HFFc6 (cell line): ENCODE measurements at places on chromosomes 4 and X. TPM values are rescaled to one million over a fixed set of nuclear protein-coding genes. Genes with fewer than 3 reads are reported as not detected.

- no peak for DNase-seq
Measured at GRCh38 chrX:13013363-13014110, 30.9 kb downstream of the FAM9C start.

DNA sequence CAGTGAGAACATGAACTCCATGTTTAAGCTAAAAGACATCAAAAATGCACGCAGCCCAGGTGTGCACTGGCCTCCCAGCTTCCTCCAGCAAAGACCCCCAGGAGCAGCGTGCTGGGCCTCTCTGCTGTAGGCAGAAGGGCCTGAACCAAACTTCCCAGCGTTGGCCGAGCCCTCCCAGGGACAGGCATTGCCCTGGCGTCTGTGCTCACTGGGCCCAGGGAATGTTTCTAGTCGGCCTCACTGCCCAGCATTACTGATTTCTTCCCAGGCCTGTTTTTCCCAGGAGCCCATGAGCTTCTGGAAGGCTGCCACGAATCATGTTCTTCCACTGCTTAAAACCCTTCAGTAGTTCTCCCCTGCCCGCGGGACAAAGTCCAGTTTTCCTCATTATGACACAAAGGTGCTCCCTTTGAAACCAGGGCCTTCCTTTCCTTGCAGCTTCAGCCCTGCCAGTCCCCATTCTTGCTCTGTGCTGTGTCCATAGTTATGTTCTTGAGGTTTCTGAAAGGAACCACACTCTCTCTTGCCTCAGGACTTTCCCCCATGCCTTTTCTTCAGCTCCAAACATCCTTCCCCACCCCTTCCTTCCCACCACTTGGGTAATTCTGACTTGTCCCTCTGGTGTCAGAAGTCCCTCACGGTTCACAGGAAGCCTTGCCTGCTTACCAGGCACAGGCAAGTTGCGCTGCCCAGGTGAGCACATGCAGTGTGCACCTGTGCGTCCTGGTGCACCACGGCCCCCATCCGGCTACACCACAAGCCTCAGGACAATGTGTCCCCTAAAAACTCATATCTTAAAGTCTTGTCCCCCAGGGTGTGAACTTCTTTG, 93.4 kb upstream of the ENPP6 start:
- DNase-seq: no peak

DNA sequence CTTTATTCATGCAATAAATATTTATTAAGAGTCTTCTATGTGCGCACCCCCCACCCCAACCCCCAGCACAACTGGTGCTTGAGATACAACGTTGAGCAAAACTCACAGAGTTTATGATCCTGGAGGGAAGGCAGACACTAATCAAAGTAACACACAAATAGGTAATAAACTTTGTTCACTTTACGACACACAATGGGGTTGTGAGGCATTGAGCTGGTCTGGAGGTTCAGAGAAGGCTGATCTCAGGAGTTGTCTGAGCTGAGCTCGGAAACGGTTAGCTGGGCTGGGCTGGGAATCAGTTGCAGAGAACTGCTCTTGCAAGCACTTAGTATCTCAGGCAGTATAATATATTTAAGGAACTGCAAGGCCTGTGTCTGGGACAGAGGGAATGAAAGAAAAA, 238.5 kb downstream of the SCFD2 start:
- DNase-seq: no peak

DNA sequence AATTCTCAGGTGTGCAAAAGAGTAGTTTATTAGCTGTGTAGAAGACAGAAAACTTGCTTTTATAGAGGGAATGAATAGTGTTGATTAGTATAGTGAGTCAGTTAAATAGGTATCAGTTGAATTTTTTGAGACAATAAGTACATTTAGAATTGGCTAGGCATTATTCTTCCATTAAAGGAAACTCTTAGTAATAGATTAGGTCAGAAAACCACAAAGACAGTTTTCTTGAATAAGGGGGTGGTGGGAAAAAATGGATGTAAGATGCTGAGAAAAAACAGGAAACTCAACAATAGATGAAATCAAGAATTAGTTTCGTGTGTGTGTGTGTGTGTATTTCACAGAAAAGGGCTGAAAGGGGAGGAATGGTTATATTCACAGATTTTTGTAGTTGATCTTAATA, 16.8 kb downstream of the CD38 start:
- DNase-seq: no peak

GRCh38 chrX:107728371-107729099, 47.1 kb downstream of the TSC22D3 start:
- no peak for DNase-seq

DNA sequence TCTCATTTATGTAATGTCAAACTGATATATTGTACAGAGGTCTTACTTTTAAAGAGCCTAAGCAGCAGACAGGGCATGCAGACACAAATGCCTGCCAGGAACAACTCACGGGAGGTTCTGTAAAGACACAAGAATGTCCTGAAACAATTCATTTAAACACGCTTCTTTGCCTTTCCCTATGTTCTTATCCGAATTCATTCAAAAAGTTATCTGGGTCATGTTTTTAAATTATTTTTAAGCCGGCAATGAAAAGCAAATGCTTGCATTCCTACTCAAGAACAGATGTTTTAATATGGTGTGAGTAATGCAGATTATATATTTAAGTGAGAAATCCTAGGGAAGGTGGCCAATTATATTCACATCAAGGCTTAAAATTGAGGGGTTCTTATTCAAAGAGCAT, 192.6 kb downstream of the PDGFC start:
- peak; percentile 25 for DNase-seq

GRCh38 chr4:40827758-40828157, 78.0 kb downstream of the NSUN7 start:
- DNase-seq: no peak

DNA sequence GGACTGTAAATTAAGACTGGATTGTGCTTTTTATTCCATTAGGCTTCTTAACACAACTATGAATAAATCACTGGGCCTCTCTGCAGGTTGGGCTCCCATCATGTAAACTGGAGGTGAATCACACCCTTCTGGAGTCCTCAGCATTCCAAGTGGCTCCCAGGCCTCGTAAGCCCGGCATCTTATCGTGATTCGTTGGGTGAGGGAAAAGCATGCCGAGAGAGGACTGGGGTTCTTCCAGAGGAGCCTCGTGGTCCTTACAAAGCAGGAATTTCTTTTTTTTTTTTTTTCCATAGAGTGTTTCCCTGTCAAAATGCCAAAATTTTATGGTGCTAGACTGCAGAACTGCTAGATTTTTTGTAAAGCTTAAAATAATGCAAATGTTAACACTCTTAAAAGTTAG, 20.0 kb downstream of the CLDN22 start:
- no peak for DNase-seq

DNA sequence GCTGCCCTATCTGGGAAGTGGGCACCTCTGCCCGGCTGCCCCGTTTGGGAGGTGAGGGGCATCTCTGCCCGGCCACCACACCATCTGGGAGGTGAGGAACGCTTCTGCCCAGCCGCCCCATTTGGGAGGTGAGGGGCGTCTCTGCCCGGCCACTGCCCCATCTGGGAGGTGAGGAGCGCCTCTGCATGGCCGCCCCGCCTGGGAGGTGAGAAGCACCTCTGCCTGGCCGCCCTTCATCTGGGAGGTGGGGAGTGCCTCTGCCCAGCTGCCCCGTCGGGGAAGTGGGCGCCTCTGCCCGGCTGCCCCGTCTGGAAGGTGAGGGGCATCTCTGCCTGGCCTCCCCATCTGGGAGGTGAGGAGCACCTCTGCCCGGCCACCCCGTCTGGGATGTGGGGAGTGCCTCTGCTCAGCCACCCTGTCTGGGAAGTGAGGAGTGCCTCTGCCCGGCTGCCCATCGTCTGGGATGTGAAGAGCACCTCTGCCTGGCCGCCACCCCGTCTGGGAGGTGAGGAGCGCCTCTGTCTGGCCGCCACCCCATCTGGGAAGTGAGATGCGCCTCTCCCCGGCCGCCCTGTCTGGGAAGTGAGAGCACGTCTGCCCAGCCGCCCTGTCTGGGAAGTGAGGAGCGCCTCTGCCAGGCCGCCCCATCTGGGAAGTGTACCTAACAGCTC, 9.8 kb downstream of the PABPC1L2A start:
- no peak for DNase-seq

- DNase-seq: no peak
Measured at GRCh38 chrX:132957211-132958090, 978 bp downstream of the HS6ST2 start.

DNA sequence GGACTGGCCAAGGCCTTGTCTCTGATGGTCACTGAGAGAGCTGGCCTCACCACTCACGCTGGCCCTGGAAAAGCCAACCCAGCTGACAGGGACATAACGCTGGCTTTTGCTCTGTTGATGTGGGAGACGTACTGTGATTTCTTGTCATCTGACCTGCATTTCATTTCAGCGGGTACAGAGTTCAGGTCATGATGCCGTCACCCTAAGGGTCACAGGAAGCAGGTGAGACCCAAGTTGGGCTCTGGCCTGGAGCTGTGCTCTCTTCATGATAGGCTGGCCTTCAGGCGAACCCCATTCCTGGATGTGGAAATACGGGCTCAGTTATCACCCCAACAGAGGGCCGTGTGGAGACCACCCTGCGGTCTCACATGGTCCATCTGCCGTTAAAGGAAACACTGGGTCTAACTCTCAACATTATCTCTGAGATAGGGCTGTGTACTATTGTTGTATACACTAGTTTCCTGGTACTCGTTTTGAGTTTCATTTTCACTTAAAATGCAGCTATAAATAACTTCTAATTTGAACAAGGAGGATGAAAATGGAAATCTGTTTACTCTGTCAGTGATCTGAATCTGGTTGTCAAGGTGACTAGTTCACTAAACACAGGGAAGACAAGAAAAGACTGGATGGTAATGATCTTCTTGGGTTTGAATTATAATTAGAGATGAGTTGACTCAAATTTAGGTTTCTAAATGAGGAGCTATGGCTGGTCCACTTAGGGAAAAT, 89.1 kb downstream of the TBC1D9 start:
- DNase-seq: no peak

GRCh38 chr4:7805533-7806337, 133.9 kb downstream of the AFAP1 start:
- peak; percentile 73 for DNase-seq

- DNase-seq: no peak
Measured at GRCh38 chrX:110218591-110218990, 99.3 kb downstream of the AMMECR1 start.

- DNase-seq: peak; percentile 1
Measured at GRCh38 chr4:107548211-107548905, 171.7 kb downstream of the PAPSS1 start.

GRCh38 chr4:153093396-153093795, 110.8 kb upstream of the TRIM2 start:
- DNase-seq: no peak

- DNase-seq: no peak
Measured at GRCh38 chrX:28981952-28982351, 394.7 kb downstream of the IL1RAPL1 start.

GRCh38 chr4:7068883-7069282, 1.0 kb upstream of the GRPEL1 start:
- DNase-seq: peak; percentile 12

Gene MAGEA4
- not detected in 2 replicates for total RNA-seq

Gene CENPE
- total RNA-seq: 11.4 to 28.9 TPM (median 27.2 TPM) in 3 replicates

Gene DUSP9
- total RNA-seq: not detected in 3 replicates

Gene TXK
- not detected in 3 replicates for total RNA-seq

Gene OPHN1
- 8.5 to 11.6 TPM (median 11.4 TPM) in 3 replicates for total RNA-seq

Gene CXorf49
- not detected in 3 replicates for total RNA-seq

Gene CT55
- total RNA-seq: not detected in 3 replicates

Gene PLXNB3
- 16.1 and 34.8 TPM in 2 replicates for total RNA-seq

Gene CCDC158
- total RNA-seq: 0.05 TPM in 1 of 3 replicates, not detected in the others

Gene PITX2
- 17.4 to 22.8 TPM (median 17.9 TPM) in 3 replicates for total RNA-seq

Gene PF4V1
- not detected in 3 replicates for total RNA-seq

Gene ZNF330
- 44.7 and 48.8 TPM in 2 replicates for total RNA-seq

Gene PCDH19
- total RNA-seq: 0.02 to 0.09 TPM (median 0.03 TPM) in 3 replicates

Gene SLC10A6
- 0.28 to 0.60 TPM (median 0.30 TPM) in 3 replicates for total RNA-seq

Gene F8A3
- 10.7 to 14.8 TPM (median 13.4 TPM) in 3 replicates for total RNA-seq
